ENCODE measurements at places on chromosomes 3 and 15.

- no peak for DNase-seq
These were observed 7.2 kb downstream of the DAPK2 start for GRCh38 chr15:64038878-64039610.

GRCh38 chr3:40844896-40845295 is 320.1 kb downstream of the ZNF621 start:
- no peak for DNase-seq

- no peak for DNase-seq
These were observed 730.2 kb downstream of the TUSC7 start for GRCh38 chr3:117439812-117440211.

- no peak for DNase-seq
These were observed 10.8 kb upstream of the VILL start for GRCh38 chr3:37979541-37980461.

- no peak for DNase-seq
These were observed 227.6 kb upstream of the MME start for GRCh38 chr3:154852515-154852914.

DNA sequence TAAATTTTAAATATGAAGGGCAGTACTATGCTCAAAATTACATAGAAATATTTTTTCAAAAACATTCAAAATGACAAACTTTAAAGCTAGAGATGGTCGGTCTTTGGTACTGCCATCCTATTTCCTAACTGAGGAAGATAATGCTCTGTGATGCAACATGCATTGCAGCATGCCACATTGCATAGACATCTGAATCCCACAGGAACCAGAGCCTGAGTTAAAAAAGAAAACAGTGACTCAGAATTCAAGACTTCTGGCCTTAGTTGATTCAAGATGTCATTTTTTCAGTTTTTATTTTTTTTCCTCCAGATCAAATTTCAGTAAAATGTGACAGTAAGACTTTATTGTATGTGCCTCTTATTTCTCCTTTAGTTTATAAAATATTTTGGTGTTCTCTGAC is 33.1 kb downstream of the TP63 start:
- no peak for DNase-seq

GRCh38 chr3:177495566-177495965 is 298.3 kb upstream of the TBL1XR1 start:
- DNase-seq: no peak

- no peak for DNase-seq
These were observed 1.4 kb upstream of the PDHB start for GRCh38 chr3:58434990-58435389.

DNA sequence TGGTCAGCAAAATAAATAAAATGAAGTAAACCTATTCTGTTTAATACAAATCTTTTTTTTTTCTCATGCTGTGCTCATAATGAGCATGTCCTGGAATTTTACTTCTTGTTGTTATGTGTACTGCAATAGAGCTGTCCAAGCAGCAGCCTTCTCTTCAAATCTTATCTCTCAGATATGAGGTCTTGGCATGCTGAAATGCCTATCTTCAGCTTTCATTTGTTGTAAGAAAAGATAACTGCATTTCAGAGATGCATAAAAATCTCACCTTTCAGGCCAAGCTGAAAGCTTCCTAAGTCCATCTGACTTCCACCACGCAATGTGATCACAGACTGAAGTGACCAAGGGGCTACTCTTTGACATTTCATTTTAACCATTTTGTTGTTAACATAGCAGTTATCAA is 43.5 kb upstream of the LRRC3B start:
- no peak for DNase-seq

DNA sequence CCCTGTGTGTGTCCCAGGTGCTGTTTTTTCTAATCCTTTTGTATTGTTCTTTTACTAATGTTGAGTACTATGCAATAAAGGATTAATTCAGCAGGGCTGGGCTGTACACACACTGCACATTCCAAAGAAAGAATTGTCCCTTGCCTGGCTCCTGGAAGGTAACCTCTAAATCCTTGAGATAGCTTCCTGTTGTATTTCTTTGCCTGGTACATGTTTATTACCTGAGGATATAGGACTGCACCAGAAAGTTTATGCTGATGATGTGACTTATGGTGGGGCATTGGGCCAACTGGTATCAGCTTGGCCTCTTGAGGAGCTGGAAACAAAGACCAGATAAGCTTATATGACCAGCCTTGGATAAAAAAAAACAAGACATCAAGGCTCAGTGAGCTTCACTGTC is 26.6 kb upstream of the FAN1 start:
- no peak for DNase-seq

GRCh38 chr3:123286308-123287023 is 84.7 kb downstream of the SEC22A start:
- peak; percentile 20 for DNase-seq

DNA sequence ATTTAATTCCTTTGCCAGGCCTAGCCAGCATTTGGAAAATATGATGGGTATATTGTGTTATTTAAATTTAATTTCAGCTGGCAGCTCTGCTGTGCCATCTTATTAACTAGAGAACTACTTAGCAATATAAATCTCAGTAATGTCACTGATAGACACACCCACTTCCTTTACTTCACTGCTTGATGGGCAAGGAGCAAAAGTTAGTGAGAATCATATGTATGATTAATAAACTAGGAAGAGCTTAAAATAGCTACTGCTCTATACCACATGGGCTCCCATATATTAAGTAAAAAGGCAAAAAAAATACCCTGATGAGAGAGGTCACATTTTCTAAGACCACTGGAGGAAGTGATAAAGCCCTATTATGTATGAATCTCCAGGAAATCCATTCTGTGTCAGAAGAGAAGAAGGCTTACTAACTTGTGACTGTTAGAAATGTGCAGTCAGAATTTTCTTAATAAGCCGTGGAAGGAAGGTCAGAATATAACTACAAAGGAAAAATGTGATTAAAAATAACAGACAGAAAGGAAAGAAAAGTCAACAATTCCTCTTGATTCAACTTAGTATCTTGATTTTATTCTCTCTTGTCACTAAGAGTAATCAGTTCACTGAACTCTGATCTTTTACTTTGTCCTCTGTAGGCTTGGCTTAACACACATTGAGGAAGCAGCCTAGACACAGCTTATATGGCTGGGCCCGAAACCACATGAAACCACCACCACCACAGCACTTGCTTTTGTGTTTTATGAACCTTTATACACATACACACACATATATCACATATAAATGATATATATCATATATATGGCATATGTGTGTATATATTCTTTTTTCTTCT is 1233.9 kb upstream of the ALCAM start:
- no peak for DNase-seq

DNA sequence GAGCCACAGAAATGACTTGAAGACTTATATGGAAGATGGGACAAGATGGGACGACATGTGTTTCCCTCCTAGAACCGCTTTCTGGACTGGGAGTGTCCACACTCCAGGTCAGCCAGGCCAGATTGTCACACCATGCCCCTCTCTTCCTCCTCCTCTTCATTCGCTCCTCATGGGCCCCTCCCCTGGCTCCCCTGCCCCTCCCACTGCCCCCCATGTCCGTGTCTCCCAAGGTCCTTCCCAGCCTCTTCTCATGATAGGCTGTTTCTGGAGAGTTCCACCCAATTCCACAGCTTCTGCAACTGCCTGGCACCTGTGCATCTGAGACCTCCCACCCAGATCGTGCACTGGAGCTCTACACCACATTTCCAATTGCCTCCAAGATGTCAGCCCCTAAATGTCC is 6.6 kb downstream of the MYO5C start:
- DNase-seq: no peak

GRCh38 chr3:32474201-32474600 is 28.5 kb downstream of the CMTM6 start:
- no peak for DNase-seq

- no peak for DNase-seq
These were observed 146.5 kb upstream of the MEIS2 start for GRCh38 chr15:37246856-37247255.

DNA sequence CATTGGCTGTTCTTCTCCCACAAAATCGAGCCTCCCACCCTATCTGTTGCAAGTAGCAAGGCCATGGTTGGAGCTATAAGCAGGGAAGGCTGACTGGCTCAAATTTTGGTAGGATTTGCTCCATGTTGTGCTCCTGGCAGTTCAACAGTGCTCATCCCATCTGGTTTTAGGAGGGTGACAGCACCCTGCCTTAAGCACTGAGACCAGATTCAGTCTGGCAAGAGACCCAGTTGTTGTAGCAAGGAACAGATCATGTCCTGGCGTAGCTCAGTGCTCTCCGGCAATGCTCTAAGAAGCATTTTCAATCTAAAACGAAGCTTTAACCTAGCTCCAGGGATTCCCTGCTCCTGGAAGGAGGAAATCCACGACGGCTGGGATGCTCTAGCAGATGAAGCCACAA is 91.2 kb downstream of the RGMA start:
- DNase-seq: no peak

DNA sequence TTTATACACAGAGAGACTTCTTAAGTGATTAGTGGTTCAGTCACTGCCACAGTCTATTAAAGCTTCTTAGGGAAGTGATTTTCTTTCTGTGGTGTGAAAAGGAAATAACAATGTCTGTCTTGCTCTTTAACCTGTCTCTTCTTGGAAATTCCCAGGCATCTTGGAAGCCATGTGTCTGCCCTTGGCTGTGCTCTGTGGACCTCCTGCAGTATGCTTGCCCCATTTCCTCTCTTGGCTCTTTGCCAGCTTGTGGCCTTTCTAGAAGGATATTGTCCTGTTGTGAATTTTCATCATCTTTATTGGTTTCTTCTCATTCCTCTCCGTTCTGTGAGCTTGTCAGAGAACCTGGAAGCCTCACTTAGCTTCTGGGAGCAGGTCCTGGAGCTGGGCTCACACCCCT is 338.4 kb upstream of the C2CD4B start:
- DNase-seq: no peak

DNA sequence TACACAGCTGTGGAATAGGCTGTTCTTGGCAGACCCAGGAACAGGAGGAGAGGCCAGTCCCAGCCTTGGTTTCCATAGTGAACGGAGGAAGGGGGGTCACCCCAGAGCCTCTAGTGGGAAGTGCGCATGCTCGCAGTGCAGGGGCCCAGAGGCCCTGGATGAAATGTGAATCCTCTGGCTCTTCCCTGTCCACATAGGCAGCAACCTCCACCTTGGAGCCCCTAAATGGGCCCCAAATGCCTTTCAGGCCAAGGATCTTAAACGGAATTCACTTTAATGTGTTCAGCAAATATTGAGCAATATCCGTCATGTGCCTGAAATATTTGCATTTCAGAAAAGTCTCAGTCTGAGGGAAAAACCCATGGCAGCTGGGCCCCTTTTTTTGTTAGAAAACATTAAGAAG is 3.3 kb upstream of the NDN start:
- DNase-seq: no peak

DNA sequence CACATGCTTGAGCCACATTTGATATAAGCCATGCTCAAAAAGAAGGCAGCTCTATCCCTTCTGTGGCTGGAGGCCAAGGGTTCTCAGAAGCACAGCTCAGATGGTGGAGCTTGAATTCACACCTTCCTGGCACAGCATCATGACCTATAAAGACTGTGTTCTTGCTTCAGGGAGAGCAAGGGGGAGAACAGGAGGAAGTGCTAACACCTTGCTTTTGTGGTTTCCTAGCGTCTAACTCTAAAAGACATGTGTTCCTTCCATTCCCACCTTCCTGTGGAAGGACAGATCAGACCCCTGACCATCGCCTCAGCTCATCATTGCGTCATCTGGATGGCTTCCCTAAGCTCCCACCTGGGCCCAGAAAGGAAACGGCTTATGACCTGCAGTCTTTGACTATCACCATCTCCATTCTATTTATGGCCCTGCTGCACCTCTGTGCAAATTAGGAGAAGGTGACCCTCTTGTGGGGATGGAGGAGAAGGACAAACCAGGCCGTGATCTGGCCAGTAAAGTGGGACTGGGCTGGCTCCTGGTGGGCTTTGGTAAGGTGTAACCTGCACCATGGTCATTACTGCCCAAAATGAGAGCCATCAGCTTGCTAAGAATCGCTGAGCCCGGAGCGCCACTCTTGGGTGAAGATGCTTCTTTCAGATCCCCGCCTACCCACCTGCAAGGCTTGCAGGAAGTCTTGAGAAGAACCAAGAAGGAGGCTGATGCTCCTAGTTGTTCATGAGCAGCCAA is 128.5 kb downstream of the SERPINI1 start:
- no peak for DNase-seq

- DNase-seq: no peak
These were observed 317.7 kb downstream of the VPS13C start for GRCh38 chr15:61742591-61742990.

DNA sequence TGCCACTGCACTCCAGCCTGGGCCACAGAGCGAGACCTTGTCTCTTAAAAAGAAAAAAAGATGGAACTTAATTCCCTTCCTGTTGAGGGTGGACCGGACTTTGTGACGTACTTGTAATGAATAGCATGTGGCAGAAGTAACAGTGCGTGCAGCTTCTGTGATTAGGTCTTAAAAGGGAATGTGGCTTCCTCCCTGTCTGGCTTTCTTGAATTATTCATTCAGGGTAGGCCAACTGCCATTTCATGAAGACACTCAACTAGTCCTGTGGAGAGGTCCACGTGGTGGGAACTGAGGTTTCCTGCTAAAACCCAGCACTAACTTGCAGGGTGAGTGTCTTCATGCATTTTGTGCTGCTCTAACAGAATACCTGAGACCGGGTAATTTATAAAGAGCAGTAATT is 98.9 kb upstream of the PIAS1 start:
- DNase-seq: no peak

DNA sequence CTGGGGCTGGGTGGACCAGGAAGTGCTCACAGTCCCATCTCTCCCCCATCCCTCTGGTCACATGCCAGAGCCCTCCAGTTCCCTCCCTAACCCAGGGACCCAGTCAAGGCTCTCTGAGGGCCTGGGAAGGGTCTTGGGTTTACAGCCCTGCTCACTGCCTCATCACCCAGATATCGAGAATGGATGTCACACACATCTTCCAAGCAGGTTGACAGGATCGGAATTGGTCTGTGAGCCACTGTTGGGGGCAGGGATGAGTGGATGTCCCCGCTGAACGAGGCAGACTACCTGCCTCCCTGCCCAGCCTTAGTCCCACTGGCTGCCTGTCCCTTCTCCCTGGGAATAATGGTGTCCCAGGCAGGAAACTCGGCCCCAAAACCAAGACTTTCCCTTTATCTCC is 20.0 kb upstream of the GOLGA6C start:
- no peak for DNase-seq

DNA sequence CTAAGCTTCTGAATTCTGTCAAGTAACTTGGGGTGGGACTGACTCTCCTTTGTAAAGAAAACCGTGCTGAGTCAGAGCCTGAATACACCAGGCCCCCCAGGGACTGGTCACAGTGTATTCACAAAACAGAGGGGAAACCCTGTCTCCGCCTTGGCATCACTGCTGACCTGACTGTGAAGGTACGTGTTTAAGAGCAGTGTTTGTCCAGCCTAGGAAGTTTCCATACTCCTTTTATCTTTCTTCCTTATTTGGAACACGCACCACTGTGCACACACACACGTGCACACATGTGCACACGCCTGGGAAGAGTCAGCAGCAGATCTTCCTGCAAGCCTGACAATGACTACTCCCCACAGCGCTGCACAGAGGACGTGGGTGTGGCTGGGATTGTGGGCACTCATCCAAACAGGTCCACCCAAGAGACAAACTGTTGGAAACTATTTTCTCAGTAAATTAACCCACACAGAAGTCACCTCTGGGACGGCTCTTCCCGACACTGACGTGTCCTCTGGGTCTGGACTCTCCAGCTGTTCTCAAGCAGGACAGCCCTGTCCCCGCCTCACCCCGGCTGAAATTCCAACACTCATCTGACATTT is 87.7 kb downstream of the ATP10A start:
- DNase-seq: no peak

GRCh38 chr3:172203522-172204258 is 164.3 kb downstream of the FNDC3B start:
- DNase-seq: no peak
